ENCODE measurements at places on chromosomes 7 and 10.

GRCh38 chr7:98911916-98912315 is 33.6 kb downstream of the TRRAP start:
- DNase-seq, result no peak

GRCh38 chr10:93431361-93431760 is 50.8 kb downstream of the MYOF start:
- no peak for DNase-seq

- no peak for DNase-seq
Measured at GRCh38 chr7:25158966-25159365, 33.9 kb upstream of the CYCS start.

DNA sequence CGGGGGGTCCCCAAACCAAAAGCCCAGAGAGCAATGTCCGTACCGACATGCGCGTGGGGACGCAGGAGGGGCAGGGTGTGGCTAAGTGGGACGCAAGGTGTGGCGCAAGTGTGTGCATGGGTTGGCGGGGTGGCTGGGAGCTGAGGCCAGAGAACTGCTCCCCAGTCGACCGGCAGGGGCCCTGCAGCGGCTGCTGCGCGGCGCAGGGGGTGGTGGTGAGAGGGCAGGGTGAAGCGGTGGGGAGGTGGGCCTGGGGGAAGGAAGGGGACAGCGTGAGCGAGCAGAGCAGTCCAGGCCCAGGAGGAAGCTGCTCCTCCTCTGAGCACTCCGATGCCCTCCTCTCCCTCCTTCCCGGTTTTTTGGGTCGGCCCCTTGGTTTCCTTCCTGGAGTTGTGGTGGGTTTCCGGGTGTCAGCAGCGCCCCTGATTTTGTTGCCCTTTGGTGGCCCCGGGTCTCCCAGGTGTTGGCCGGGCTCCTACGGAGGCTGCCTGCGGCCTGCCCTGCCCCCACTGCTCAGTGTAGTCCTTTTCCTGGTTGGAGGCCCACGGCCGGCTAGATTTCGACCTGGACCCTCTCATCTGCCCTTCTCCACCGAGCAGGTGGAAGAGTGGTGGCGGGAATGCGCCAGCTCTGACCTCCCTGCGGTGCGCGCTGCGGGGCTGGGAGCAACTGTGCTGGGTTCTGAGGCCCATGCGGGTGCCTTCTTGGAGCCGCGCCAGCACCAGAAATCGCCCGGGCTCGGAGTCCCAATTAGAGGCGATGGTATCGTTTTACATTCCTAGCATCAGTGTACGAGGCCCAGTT is 40.5 kb upstream of the COMTD1 start:
- no peak for DNase-seq

GRCh38 chr10:43427166-43427825 is 9.6 kb upstream of the ZNF487 start:
- no peak for DNase-seq

- no peak for DNase-seq
Measured at GRCh38 chr7:68619526-68619925, 978.7 kb upstream of the AUTS2 start.

DNA sequence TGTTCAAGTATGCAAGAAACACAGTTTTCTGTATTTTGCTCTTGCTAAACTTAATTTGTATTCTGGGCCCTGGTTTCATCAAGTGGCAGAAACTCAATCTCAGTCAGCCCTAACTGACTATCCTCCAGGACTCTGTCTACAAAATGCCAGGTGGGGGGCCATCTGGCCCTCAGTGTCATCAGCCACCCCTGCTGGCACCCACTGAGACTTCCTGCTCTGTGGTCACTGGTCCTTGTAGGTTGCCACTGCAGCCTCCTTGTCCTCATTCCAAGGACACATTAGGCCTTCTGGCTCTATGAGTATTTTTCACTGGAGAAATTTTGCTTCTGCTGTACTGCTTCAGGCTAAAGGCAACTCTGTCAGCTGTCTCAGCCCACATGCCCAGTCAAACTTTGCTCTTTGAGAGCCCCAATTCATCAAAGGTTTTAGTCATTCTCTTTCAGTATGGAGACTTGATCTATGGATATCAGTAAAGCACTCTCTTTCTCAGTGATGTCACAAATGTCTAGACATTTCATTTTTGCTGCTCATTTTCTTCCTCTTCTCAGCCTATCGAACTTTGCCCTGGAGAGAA is 163.6 kb downstream of the KCND2 start:
- DNase-seq, result no peak

- no peak for DNase-seq
Measured at GRCh38 chr7:65972976-65973375, 9.0 kb downstream of the GUSB start.

DNA sequence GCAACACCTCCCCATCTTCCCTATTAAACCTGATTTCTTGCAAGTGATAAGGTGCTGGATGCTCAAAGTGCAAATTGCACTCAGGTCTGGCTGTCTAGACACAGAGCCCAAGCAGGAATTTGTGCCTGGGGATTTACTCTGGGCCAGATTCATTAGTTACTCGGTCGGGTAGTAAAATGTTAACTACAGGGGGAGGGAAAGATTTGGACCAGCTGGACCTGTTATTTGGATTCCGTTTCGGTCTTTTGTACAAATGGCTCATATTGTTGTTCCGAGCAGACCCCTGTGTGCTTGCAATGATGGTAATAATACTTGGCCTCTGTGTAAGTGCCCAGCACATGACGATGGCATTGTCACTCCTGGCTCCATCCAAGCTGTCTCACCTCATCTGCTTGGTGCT is 609.6 kb downstream of the KCNMA1 start:
- no peak for DNase-seq

DNA sequence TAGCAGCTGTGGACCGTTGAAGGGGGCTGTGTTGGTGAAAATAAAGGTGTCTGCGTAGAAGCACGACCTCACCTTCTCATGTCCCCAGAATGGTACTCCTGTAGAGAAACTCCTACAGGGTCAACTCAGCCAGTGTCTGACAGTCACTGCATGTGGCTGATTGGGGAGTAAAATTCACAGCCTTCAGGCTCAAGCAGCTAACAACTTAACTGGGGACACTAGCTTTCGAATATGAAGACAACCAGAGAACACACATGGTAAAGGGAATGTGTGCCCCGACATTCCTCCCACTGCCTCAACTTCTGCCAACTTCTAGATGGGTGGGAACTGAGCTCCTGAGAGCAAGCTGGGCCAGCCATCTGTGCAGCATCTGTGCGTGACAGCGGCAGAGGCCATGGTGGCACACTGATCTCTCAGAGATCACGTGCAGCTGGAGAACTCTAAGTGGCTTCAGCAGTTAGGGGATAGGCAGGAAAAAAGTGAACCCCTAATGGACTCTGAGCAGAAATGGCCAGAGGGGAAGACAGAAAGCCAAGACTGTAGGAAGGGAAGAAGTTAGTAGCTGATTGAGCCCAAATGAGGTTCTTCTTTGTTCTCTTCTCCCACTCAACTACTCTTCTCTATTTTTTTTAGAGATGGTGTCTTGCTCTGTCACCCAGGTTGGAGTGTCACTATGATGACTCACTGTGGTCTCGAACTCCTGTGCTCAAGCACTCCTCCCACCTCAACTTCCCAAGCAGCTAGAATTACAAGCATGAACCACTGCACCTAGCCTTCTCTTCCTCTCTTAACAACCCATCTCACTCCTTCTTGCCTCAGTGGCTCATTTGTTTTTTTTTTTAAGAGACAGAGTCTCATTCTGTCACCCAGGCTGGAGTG is 280.8 kb downstream of the ZEB1 start:
- DNase-seq, result no peak

- peak; percentile 8 for DNase-seq
Measured at GRCh38 chr7:12570534-12571461, at the start of gene SCIN. SCIN (plus strand) TSS chr7:12570720; CDS start chr7:12570787, 67 bp downstream.

DNA sequence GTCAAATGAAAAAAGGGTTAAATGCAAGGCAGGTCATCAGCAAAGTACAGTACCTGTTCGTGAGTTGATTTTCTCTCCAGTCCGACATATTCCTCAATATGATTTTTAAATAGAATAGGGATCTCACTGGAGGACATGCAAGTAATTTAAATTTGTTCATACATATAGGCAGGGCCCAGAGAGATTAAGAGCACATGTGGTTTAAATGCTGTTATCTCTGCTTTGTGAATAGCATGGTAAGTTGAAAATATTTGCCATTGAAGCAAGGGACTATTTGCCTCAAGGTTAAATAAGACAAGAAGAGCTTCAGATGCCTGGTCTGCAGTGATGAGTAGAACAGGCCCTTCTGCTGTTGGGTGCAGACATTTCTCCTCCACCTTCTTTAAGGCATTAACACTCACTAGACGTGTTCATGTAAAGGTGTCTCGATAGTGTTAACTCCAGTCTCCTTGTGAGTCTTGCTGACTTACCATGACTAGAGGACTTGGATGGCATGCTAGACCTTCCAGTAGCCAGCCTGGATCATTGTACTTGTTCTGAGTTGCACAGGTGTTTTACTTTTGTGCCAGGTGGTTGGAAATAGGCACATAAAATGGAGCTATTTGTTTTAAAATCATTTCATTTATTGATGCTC is 15.6 kb upstream of the AKR1C3 start:
- no peak for DNase-seq

DNA sequence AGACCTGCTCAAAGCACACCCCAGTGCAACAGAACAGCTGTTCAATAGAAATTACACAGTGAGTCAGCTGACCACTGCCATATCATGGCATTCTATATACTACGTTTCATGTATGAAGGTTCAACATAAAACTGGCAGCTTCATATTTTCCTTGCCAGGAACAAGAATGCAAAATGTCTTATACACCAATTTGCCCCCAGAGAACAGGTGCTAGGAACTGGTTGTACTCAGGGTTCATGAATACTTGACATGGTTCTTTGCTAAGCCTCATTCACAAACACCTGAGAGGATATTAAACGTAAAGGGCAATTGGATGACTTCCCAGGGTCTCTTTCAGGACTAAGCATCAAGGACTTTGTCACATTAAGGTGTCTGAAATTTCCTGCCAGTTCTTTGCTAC is 6.9 kb downstream of the MYOF start:
- DNase-seq, result no peak

- no peak for DNase-seq
Measured at GRCh38 chr7:11336432-11336831, 362.8 kb downstream of the PHF14 start.

DNA sequence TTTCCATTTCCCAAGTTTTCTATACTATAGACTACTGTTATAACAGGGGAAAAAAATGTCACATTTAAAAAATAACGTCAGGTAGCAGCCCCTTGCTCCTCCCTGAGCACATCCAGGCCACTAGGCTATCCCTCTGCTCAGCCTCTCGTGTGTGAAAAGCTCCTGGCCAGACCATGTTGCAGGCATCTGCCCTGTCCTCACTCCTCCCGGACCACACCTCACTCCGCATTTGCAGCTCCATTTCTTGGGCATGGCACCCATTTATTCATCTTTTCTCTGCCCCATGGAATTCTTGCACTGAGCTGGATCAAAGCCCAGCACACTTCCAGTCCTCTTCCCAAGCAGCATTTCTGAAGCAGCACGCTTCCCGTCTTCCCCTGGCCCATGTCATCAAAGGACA is 1.4 kb upstream of the GDF2 start:
- DNase-seq, result no peak

GRCh38 chr10:72461085-72461484 is 106.4 kb upstream of the DNAJB12 start:
- peak; percentile 27 for DNase-seq

DNA sequence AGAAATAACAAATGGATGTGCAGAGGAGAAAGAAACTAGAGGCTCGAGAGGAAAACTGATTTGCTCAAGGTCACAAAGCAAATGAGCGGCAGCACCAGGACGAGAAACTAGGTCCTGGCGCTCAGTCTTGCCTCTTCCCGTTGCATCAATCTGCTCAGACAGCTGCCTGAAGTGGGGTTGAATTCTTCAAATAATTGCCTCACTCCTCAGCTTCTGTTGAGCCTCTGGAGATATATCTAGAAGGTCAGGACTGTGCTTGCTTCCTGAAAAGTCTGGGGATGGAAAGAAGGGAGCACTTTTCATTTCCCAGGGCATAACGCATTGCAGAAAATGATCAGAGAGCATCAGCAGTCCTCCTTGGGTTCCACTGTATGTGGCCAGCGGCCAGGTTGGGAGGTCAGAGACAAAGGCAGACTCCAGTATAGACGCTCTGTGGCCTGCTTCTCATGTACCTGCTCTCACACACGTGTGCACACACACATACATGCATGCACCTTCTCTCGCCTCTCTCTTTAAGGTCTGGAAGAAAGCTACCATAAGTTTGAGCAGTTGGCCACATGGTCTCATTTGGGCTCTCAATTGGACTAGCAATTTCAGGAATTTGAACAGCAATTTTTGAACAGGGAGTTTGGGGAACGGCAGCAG is 83.7 kb upstream of the DUSP5 start:
- DNase-seq, result peak; percentile 89

GRCh38 chr7:50197549-50197948 is 104.5 kb upstream of the ZPBP start:
- DNase-seq, result no peak

DNA sequence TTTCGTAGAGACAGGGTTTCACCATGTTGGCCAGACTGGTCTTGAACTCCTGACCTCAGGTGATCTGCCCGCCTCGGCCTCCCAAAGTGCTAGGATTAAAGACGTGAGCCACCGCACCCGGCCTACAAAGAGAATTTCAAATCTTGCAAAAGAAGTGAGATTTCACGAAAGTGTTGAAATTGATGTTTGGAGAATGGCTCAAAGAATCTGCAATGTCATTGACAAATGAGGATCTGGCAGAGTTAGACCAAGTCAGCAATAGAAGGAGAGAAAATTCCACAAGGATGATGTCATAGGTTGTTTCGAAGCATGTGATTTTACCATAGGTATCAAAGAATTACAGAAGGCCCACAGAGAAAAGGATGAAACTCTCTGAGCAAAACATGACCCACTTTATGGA is 71.7 kb downstream of the LYZL2 start:
- peak; percentile 87 for DNase-seq

DNA sequence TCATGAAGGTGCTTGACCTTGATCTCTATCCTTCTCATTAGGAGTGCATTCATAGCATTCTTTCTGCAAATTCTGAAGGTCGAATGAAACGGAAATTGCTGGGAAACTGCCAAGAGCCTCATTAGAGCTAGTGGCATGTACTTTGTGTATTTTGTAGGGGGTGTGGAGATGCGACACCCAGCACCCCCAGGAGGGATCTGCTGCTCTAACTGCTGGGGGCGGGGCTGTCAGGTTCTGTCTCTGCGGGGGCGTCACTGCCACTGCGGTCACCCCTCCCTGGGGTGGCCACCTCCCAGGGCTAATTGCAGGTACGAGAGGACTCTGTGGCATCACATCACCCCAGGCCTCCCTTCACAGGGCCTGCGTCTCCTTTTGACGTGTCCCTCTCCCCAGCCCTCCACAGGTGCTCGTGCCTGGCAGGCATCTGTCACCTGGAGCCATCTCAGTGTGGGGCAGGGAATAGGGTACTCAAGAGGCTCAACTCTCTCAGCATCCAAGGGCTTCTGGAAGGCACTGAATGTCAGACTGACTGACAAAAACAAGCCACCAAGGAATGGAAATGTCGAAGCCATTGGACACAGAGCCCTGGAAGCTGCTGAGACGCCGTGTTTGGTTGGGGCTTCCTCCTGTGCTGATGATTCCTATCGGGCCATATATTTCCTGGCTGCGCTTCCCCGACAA is 151.1 kb downstream of the ACTR3B start:
- no peak for DNase-seq

- DNase-seq, result no peak
Measured at GRCh38 chr7:122183106-122183505, 39.1 kb upstream of the AASS start.
